ENCODE measurements at places on chromosomes 11 and 22.

- no peak for DNase-seq
These were observed 130.8 kb downstream of the HIPK3 start for GRCh38 chr11:33387996-33388395.

GRCh38 chr11:67408437-67409200 is 4.7 kb downstream of the TBC1D10C start:
- DNase-seq: no peak

DNA sequence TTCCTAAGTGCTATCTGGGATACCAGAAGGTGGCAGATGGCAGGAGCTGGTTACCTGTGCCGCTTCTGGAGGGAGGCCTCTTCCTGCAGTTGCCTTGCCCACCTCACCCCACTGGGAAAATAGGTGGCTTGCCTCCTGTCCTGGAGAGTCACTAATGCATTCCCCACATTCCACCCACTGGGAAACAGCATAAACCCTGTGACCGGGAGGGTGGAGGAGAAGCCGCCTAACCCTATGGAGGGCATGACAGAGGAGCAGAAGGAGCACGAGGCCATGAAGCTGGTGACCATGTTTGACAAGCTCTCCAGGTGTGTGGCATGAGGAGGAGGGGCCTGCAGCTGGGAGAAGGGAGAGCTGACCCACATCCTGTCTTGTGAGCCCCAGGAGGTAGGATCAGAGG is 5.6 kb downstream of the RIC8A start:
- no peak for DNase-seq

GRCh38 chr11:72513411-72513810 is 79.1 kb upstream of the CLPB start:
- DNase-seq: no peak

DNA sequence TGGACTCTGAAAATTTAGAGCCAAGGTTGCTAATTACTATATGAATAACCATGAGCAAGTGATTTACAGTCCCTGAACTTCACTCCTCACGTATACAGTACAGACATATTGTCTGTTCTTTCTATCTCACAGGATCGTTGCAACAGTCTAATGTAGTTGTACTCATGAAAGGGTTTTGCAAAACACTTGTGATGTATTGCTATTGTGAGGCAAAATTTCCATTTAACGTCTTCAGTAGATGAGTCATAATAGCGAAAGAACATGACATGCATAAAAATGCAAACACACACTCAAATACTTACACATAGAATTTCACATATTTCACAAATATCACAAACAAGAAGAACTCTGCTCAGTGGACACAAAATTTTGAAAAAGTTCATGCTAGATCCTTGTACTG is 134.6 kb upstream of the TRPC6 start:
- DNase-seq: no peak

DNA sequence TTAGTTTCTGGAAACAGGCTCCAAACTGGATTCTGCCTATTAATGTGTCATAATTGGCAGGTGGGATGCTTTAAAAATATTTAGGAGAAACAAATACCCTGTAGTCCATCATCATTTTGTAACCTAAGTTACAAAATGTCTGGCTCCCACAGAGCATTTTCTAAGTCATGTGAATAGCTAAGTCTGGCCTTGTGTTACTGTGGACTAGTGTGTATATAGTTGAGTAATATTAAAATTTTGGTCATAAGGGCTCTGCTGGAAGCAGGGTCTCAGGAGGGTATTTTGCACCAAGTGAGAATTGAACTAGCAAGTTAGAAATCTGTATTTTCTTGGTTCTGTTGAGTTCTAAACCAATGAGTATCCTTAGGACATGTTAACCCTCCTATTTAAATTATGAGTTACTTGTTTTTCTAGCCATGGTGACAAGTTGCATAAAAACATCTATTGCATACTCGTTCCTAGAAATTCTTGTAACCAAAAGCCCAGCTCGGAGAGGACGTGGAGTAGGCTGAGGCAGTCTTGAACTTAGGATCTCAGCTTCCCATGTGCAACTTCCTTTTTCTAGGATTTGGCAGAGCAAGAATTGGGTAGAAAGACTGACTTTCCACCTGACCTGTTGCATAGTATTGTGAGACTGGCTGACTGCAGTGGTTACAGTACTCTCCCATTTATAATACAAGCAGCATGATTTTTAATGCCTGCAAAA is 5.4 kb downstream of the PTPMT1 start:
- no peak for DNase-seq

DNA sequence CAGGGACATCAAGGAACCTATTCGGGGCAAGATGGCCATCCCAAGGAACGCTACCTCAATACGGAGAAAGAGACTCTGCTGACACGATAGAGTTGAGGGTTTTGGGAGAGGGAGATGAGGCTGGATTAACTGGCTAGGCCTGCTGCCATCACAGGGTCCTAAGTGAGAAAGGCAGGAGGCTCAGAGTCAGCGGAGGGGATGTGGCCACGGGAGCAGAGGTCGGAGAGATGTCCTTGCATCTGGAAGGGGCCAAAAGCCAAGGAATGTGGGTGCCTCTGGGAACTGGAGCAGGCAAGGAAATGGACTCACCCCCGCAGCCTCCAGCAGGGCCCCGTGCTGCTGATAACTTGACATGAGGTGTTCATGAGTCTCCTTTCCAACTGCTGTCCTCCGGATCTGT is 31.0 kb upstream of the RFPL3 start:
- no peak for DNase-seq

- DNase-seq: peak; percentile 30
These were observed 141.1 kb upstream of the NARS2 start for GRCh38 chr11:78715639-78716311.

DNA sequence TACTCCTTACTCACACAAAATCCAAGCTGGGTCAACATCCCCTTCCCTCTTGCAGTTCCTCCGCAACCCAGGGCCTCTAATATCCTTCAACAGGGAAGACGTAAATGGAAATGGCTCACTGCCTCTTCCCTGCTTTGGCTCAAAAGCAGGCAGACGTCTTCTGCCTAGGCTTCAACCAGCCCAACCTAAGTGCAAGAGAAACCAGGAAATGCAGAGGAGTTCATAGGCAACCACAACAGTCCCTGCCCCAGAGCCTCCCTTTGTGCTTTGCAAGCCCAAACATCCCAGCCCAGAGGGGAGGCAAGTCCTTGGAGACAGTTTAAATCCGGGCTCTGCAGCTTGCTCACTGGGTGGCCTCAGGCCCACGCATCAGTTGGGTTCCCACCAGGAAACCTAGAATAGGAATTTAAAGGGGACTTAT is 33.3 kb downstream of the CD6 start:
- peak; percentile 70 for DNase-seq

All from femur (tissue), 1 donor.